ENCODE measurements at places on chromosomes 12 and 14. TPM values are rescaled to one million over a fixed set of nuclear protein-coding genes. Genes with fewer than 3 reads are reported as not detected.
A peak's percentile ranks its signal among the peaks of the same experiment; 100 is the strongest.

Gene KRT6A
- not detected for total RNA-seq

Gene LEMD3
- 13.0 TPM for total RNA-seq

Gene KANSL2
- 30.7 TPM for total RNA-seq

Gene PZP
- 0.31 TPM for total RNA-seq

Gene ANO4
- not detected for total RNA-seq

Gene KRT81
- total RNA-seq: not detected

Gene SLC22A17
- total RNA-seq: 9.6 TPM

Gene INSM2
- not detected for total RNA-seq

Gene NTS
- total RNA-seq: not detected

Gene DACT1
- 1.3 TPM for total RNA-seq

Gene CYP27B1
- total RNA-seq: not detected

DNA sequence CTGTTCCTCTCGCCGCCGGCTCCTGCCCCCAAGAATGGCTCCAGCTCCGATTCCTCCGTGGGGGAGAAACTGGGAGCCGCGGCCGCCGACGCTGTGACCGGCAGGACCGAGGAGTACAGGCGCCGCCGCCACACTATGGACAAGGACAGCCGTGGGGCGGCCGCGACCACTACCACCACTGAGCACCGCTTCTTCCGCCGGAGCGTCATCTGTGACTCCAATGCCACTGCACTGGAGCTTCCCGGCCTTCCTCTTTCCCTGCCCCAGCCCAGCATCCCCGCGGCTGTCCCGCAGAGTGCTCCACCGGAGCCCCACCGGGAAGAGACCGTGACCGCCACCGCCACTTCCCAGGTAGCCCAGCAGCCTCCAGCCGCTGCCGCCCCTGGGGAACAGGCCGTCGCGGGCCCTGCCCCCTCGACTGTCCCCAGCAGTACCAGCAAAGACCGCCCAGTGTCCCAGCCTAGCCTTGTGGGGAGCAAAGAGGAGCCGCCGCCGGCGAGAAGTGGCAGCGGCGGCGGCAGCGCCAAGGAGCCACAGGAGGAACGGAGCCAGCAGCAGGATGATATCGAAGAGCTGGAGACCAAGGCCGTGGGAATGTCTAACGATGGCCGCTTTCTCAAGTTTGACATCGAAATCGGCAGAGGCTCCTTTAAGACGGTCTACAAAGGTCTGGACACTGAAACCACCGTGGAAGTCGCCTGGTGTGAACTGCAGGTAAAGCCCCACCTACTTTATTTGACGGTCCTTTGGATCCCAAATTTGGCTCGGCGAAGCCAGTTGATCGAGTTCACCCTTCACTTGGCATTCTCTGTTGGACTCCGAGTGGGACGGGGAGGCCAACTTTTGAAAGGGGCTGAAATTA lies 1.5 kb downstream of the WNK1 start:
- H3K36me3 ChIP-seq: no peaks in the 10 kb centered on the region
- no peaks in the 10 kb centered on the region for H3K27me3 ChIP-seq
- peak; percentile 39 for DNase-seq
- H3K4me1 ChIP-seq: peaks cover 51% of the 10 kb centered on the region
- H3K27ac ChIP-seq: peak overlapping the region; percentile 99

GRCh38 chr12:68749443-68749842 lies 3.5 kb downstream of the SLC35E3 start:
- no peak overlapping the region for H3K27ac ChIP-seq
- no peak for DNase-seq
- no peaks in the 10 kb centered on the region for H3K4me1 ChIP-seq
- H3K36me3 ChIP-seq: peaks cover 24% of the 10 kb centered on the region
- no peaks in the 10 kb centered on the region for H3K27me3 ChIP-seq
- H3K4me3 ChIP-seq: no peak overlapping the region

- no peak for DNase-seq
- H3K36me3 ChIP-seq: no peaks in the 10 kb centered on the region
- H3K27ac ChIP-seq: no peak overlapping the region
- H3K4me3 ChIP-seq: no peak overlapping the region
- no peaks in the 10 kb centered on the region for H3K27me3 ChIP-seq
- no peaks in the 10 kb centered on the region for H3K4me1 ChIP-seq
Measured at GRCh38 chr14:58309086-58309485, 10.7 kb downstream of the ARID4A start.

- peaks cover 99% of the 10 kb centered on the region for H3K27me3 ChIP-seq
- peak; percentile 29 for DNase-seq
- no peaks in the 10 kb centered on the region for H3K36me3 ChIP-seq
- H3K27ac ChIP-seq: peak overlapping the region; percentile 62
- peak overlapping the region; percentile 59 for H3K4me3 ChIP-seq
Measured at GRCh38 chr12:54126696-54127537, 61.9 kb downstream of the SMUG1 start.

- no peaks in the 10 kb centered on the region for H3K36me3 ChIP-seq
- no peak for DNase-seq
- no peak overlapping the region for H3K27ac ChIP-seq
Measured at GRCh38 chr12:20490213-20490612, 121.9 kb downstream of the PDE3A start.

DNA sequence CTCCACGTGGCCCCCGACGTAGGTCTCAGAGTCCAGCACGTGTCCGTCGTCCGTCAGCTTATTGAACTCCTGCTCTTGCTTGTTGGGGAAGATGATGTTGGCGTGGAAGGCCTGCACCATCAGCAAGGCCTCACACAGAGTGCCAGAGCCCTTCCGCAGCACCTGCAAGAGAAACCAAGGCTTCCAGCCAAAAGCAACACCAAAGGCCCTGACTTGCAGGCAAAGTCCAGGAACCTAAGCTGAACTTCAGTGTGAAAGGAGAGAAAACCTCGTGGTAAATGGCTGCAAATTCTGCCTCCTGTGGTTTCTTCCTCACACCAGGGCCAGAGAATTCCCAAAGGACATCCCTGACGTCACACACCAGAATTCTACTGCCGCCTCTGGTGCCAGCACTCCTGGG lies 14.5 kb downstream of the POLE start:
- no peak overlapping the region for H3K4me3 ChIP-seq
- no peak overlapping the region for H3K27ac ChIP-seq
- H3K4me1 ChIP-seq: no peaks in the 10 kb centered on the region
- DNase-seq: no peak
- H3K36me3 ChIP-seq: no peaks in the 10 kb centered on the region
- no peaks in the 10 kb centered on the region for H3K27me3 ChIP-seq

DNA sequence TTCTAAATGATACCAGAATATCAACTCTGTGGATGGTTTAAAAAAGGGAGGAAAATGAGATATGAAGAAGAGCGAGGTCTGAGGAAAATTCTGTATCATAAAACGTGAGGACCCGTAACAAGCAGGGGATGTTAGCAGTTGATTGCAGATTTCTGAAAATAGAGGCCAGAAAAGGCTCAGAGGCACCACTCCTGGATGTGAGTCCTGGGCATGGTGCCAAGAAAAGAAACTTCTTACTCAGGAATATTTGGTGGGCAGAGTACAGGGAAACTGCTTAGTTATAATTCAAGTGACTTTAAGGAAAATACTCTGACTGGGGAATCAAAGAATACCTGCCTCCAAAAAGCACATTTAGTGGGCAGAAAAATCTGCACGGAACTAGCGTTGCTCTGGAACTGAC lies 85.5 kb downstream of the PRICKLE1 start:
- peak; percentile 22 for DNase-seq
- H3K4me3 ChIP-seq: no peak overlapping the region
- peaks cover 22% of the 10 kb centered on the region for H3K4me1 ChIP-seq
- H3K36me3 ChIP-seq: no peaks in the 10 kb centered on the region
- H3K27me3 ChIP-seq: no peaks in the 10 kb centered on the region

GRCh38 chr12:29879606-29880308 lies 96.0 kb upstream of the TMTC1 start:
- no peaks in the 10 kb centered on the region for H3K27me3 ChIP-seq
- H3K4me3 ChIP-seq: no peak overlapping the region
- peaks cover 14% of the 10 kb centered on the region for H3K4me1 ChIP-seq
- H3K36me3 ChIP-seq: no peaks in the 10 kb centered on the region

DNA sequence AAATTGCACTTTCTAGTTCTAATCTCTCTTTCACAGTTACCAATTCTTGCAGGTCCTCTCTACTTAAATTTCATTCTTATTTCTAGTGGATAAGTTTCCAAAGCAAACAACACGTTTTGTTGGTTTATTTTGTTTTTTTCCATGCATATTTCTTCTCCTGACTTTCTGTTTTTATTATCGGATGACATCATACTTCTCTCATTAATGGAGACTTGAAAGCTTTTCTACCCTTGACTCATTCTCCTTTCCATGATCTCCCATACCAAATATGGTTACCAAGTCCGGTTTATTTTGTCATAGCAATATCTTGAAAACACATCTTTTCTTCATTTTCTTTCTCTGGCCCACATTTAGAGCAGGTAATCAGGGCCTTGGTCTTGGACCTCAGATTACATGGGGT lies 796.5 kb downstream of the GALC start:
- H3K4me1 ChIP-seq: no peaks in the 10 kb centered on the region
- no peak overlapping the region for H3K27ac ChIP-seq
- H3K36me3 ChIP-seq: no peaks in the 10 kb centered on the region
- no peak for DNase-seq
- no peaks in the 10 kb centered on the region for H3K27me3 ChIP-seq

DNA sequence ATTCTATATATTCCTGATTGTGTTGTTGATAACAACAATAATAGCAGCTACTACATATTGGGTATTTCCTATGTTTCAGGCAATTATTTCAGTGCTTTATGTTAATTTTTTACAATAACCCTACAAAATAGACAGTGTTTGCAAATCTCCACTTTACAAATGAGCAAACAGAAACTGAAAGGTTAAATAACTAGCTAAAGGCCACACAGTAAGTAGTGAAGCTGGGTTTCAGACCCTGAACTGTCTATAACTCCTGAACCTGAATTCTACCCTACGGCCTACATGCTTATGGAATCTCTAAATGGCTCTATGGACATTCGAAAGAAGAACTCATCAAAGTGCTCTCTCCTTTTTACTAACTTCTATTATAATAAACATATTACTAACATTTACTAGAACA lies 19.7 kb upstream of the NUDT4 start:
- DNase-seq: no peak
- peaks cover 4% of the 10 kb centered on the region for H3K4me1 ChIP-seq
- H3K36me3 ChIP-seq: no peaks in the 10 kb centered on the region
- H3K27ac ChIP-seq: no peak overlapping the region

GRCh38 chr12:95339086-95339788 lies 121.6 kb downstream of the VEZT start:
- H3K27me3 ChIP-seq: no peaks in the 10 kb centered on the region
- no peak for DNase-seq
- no peak overlapping the region for H3K27ac ChIP-seq
- H3K4me3 ChIP-seq: no peak overlapping the region
- H3K36me3 ChIP-seq: no peaks in the 10 kb centered on the region

- no peak for DNase-seq
- H3K4me3 ChIP-seq: no peak overlapping the region
- no peaks in the 10 kb centered on the region for H3K36me3 ChIP-seq
Measured at GRCh38 chr12:88623777-88624548, 43.7 kb upstream of the KITLG start.

DNA sequence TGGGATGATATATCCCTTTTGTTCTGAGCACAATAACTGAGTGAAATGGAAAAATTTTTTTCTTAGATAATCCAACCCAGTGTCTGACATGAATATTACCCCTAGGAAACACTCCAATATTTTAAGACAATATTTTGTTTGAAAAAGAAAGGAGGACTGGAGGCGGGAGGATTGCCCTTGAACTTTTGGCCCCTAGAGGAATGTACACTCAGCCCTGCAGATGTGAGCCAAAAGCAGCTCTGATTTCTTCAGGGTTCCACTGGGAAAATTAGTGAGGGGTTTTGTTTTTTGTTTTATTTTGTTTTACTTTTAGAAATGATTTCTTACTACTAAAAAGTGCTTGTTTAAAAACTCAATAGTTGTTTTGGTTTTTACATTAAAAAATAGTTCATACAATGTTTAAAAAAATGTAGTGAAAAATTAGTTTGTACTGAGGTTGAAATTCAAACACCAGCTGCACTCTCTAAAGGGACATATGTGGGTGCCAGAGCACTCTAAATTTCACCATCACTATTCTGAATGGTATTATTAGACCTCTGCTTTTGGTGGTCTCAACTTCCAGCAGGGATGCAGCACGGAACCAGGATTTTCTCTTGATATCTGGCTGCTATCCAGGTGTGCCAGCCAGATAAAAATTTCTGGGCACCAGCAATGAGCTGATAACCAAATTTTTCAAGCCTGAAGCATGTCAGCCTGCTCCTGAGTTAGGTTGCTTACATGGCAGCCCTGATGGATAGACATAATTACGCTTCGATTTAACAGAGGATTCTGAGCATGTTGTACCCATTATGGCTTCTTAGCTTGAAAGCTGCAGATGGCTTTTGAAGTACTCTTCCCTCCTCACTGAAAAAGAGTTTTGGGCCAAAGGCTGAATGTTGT lies 141.9 kb downstream of the ANO6 start:
- H3K27ac ChIP-seq: peak overlapping the region; percentile 40
- H3K4me1 ChIP-seq: peaks cover 16% of the 10 kb centered on the region
- no peaks in the 10 kb centered on the region for H3K27me3 ChIP-seq
- H3K36me3 ChIP-seq: peaks cover 78% of the 10 kb centered on the region

- no peak overlapping the region for H3K4me3 ChIP-seq
- H3K4me1 ChIP-seq: no peaks in the 10 kb centered on the region
- no peaks in the 10 kb centered on the region for H3K27me3 ChIP-seq
- no peak for DNase-seq
- H3K36me3 ChIP-seq: no peaks in the 10 kb centered on the region
Measured at GRCh38 chr14:81557146-81557545, 23.5 kb upstream of the SEL1L start.

- DNase-seq: no peak
- H3K36me3 ChIP-seq: no peaks in the 10 kb centered on the region
- H3K4me1 ChIP-seq: peaks cover 14% of the 10 kb centered on the region
- no peaks in the 10 kb centered on the region for H3K27me3 ChIP-seq
- H3K4me3 ChIP-seq: no peak overlapping the region
Measured at GRCh38 chr14:101719045-101719645, 42.4 kb upstream of the PPP2R5C start.

Measured in heart right ventricle (tissue), 16 donors.